ENCODE measurements at places on chromosomes 7 and 10.

DNA sequence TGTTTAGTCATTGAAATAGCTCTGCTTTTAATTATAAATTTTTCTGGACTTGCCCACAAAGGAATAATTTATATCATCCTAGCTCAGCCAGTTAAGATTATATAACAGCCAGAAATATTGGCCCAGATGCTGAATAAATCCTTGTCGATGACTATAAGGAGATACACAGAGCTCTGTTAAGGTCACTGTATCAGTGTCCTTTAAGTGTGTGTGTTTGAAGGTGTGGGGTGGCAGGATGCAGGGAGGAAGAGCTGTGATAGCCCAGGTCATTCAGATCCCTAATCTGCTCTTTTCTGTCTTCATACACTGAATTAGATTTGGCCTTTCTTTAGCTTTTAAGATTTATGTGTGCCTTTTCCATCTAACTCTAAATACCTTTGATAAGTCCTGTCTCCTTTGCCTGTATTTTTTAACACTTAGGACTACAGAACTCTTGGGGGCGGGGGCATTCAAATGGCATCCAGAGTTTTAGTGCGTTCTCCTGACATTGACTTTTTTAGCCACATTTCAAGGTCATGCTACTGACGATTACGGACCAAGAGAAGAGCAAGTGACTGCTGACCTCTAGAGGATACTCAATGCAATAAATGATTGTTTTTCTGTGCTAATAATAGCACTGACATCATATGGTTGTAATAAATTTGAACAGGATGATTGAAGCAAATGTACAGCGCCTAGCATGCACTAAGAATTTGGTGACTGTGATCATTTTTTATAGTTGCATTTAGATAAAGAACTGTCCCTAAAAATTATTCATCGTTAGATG, 172.3 kb downstream of the CACNB2 start:
- DNase-seq, result no peak

- DNase-seq, result no peak
These were observed 25.6 kb downstream of the TM9SF3 start for GRCh38 chr10:96560966-96561887.

DNA sequence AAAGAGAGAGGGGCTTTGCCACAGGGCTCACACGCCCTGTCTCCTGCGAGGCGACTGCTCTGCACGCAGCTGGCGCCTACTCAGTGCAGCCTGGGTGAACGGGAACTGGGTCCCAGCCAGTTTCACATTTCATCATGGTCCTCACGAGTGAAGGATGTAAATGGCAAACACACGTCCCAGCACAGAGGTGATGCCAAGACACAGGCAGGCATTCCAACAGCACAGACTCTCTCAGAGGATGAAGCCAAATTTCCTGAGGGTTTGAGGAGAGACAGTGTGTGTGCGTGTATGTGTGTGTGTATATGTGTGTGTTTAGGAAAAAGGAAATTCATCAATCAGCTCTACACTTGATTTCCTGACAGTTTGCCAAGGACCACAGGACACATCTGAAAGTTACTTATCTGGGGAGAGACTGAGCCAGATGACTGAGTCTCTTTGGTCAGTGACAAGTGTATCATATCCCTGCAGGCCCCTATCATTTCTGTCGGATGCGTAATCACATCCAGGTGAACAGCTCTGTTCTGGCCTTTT, 53.9 kb downstream of the CHST15 start:
- no peak for DNase-seq

- DNase-seq, result no peak
These were observed 18.5 kb upstream of the ACBD5 start for GRCh38 chr10:27258838-27259812.

GRCh38 chr10:126674741-126675515, 4.4 kb upstream of the C10orf90 start:
- no peak for DNase-seq

DNA sequence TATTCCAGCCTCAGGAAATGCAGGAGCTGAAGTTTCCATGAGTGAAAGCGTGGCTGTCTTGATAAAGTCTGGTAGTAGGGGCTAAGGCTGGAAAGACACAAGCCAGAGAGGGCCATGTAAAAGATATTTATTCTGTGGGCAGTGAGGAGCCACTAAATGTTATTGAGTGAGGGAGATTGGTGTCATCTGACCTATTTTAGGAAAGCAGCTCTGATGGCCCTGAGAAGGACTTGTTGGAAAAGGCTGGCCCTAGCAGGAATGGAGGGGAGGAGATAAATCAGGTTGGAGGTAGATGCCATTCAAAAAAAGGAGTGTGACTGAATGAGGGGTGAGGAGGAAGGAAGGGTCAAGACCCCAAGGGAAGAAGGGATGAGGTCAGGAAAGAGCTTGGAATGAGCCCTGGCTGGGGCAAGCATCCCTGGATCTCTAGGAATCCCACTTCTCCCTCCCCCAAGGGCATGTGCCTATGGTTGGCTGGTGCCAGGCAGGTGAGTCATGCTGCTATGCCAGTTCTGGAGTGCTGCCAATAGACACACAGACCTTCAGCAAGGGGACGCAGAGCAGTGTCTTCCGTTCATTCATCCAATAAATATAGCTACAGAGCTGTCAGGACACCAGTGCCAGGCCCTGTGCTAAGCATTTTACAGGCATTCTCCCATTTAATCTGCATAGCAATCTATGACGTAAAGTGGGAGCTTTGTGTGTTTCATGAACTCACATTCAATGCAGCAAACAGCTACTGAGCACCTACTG, 2.0 kb downstream of the ANKRD2 start:
- DNase-seq, result no peak
